ENCODE measurements at places on chromosomes 3 and 15. TPM values are rescaled to one million over a fixed set of nuclear protein-coding genes. Genes with fewer than 3 reads are reported as not detected.

The IFRD2 gene
- 37.0 TPM for polyA plus RNA-seq

The FAM107A gene
- polyA plus RNA-seq, result 4.2 TPM

The BOC gene
- 26.6 TPM for polyA plus RNA-seq

The SPATA16 gene
- not detected for polyA plus RNA-seq

The CYFIP1 gene
- polyA plus RNA-seq, result 94.5 TPM

The CEP97 gene
- 23.7 TPM for polyA plus RNA-seq

DNA sequence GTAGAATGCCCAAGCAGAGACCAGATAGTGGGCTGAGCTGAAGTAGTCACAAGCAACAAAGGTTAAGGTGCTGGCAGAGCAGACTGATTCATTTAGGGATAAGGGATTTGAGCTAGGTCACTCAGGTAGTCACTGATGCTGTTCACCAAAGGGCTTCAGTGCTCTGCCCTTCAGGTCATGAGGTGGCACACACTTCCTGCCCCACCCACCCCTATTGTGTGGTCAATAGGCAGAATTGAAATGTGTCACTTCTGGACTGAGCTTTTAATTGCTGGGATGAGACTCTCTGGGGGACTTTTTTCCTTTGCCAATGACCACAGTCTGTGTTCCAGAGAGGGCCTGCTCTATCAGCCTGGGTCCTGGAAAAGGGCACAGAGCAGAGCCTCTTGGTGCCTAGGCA lies 2.9 kb upstream of the DIS3L start:
- no peak for DNase-seq

DNA sequence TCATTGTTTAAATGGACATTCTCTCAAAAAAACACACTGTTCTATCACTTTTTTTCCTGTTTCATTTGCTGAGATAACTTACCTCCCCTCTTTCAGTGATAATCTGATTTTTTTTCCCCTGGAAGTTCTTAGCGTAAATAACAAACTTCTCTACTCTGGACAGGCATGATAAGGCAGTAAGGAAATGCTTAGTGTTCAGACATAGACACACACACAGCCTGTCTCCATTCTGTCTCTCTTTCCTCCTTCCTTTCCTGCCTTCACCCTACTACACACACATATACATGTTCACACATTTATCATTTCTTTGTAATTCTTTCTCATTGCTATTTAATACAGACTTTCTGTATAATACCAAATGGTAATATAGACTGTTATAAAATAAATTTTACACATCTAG lies 470.8 kb upstream of the ROBO1 start:
- no peak for DNase-seq

DNA sequence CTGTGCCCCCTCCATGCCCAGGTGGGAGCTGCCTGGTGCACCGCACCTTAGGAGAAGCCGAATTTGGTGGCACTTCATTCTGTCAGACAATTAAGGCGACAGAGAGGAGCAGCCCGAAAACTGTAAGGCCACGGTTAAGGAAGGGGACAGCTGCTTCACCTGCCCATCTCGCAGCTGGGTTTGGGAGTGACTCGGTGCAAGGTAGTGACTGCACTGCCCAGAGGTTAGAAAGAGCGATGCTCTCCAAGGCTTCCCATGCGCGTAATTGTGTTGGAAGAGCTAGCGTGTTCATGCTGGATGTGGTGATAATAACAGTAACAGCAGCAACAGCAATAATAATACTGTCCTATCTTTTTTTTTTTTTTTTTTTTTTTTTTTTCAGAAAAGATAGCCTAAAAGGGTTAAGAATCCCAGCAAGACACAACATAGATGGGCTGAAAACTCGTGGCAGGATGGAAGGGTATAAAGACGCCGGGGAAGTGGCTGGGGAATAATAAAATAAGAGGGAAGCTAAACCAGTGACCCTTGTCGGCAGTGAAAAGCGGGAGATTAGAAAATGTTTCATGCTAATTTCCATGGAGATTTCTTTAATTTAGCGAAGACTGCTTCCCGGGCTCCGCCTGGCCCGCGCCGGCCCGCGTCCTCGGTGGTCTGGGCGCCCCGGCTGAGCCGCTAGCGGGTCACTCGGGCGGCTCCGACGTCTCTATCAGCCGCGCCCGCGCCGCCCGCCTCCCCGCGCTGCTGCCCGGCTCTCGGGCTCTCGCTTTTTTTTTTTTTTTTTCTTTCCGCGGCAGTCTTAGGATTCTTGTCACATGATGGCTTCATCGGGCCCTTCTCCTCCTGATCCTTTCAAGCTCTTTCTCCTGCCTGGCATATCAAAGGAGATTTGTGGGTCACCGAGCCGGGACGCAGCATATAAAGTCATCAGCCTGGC lies 617.1 kb downstream of the NR2F2 start:
- DNase-seq, result peak; percentile 62

DNA sequence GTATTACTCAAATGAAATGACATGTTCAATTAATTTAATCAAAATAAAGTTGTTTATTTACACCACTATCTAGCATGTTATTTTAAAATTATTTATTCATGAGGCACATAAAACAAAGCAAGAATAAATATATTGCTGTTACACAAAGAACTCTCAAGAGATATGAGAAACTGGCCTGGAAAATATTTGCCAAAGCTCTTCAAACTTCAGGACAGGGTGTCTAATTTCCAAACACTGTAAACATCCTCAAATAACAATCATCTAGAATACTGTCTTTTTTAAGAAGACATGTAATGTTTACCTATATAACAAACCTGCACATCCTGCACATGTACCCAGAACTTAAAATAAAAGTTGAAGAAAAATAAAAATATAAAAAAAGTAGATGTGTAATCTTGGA lies 876.6 kb downstream of the TUSC7 start:
- no peak for DNase-seq

GRCh38 chr3:45280232-45280631 lies 54.1 kb upstream of the TMEM158 start:
- no peak for DNase-seq

DNA sequence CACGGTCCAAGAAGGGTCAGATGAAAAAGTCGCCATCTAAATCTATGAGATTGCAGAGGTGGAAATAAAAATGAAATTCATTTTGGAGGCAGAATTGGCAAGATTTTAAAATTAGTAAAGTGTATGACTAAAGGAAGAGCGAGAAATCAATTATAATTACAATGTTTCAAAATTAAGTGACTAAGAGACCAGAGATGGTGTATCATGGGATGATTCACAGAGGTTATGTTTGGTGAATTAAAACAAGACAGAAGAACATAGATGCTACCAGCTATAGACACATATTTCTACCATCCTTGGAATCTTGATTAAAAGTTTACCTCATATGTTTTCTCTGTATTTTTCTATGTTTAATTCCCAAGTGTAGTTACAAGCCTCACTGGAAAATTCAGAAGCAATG lies 308.9 kb upstream of the DNAJC19 start:
- DNase-seq, result no peak

DNA sequence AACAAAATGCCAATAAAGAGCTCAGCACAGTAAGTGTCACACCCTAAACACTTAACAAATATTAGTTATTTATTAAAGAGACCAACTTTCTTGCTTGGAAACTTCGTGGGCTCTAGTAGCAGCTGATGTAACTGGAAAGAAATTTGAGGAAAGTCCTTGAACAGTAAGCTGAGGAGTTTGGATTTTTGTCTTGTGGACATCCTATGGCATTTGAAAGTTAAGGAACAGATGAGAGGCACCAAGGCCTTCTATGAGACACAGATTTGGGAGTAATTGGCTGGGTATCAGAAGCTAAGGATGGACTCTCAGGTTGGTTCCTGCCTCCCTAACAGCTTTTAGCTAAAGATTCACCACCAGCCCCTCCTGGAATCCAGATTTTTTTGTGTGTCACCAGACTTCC lies 59.7 kb upstream of the FILIP1L start:
- DNase-seq, result no peak

DNA sequence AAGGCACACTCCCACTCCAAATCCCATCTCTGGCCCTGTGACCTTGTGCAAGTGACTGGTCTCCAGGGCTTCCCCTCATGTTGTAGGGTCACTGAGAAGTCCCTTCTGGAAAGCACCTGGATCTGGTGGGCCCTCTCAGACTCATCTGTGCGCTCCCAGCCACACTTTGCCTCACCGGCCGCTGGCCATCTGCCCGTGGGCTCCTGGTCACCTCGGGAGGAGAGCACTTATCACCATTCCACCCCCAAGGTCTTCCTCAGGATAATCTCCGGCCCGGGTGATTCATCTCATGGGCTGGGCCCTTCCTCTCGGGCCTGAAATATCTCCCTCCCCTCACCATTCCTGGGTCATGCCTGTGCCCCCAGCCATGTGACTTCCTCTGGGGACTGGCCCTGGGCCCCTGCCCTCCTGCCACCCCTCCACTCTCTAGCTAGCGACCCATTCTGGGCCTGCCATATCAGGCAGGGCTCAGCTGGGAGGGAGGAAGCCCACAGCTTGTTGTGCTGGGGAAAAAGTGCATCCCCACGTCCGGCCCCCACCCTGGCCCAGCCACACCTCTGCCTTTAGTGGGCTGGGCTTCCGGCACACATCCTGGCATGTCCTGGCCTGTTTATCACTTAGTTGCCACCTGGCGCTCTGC lies 10.6 kb upstream of the WNT7A start:
- DNase-seq, result no peak

DNA sequence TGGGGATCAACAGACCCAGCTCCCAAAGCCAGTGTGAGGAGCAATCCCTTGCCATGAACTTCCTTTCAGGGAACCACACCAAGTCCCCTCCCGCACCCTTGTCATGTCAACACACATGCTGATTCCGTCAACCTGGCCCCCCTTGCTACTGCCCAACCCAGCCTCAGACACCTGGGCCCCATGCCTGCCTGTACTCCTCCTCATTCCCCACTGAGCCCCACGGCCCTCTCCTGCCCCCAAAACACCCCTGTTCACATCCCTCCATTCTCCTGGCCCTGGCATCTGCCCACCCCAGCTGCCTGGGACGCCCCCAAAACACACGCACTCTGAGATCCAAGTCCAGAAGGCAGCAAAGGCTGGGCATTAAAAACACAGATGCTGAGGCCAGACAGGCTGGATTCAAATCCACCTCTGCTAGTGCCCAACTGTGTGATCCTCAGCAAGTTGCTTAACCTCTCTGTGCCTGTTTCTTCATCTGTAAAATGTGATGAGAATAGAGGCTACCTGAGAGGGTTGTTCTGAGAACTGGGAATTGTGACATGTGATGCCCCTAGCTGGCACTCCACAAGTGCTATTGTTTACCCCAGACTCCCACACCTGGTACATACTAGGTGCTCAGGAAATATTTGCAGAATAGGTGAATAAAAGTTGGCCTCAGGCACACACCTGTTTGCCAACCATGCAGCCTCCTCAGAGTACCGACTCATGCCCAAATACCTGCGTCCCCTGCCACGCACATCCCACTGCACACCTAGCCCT lies 2.3 kb downstream of the PLXND1 start:
- DNase-seq, result no peak

DNA sequence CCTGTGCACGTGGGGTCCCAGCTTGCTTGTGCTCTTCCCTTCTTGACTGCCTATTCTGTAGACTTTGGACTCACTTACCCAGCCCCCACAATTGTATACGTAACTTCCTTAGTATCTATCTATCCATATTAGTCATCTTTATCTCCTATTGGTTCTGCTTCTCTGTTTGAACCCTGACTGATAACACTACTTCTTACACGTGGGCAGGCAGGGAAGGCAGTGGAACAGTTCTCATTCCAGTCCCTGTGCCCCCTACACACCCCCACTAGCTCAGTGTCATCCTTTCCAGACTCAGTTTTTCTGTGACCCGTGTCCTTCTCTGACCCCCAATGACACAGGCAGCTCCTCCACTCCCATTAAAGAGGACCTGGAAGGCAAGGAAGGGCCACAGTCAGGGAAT lies 74.2 kb upstream of the FBN1 start:
- no peak for DNase-seq

DNA sequence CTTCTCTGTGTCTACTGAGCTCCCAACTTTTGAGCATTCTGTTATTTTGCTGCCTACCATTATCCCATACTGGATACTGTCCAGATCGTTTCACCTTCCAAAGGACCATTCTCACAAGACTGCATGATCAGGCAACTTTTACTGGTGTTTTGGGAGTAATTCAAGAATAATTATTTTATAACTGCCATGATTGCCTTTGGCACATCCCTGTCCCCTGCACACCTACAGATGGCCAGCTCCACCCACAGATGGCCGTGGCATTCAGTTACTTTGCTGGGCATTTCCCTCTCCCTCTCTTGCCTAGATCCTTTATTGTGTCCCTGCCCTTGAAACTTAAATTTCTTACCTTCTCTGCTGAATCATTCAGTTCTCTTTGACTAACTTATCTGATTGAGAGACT lies 263.9 kb downstream of the DIPK2A start:
- DNase-seq, result no peak

GRCh38 chr15:22880068-22880980 lies 41.9 kb downstream of the NIPA2 start:
- DNase-seq, result no peak

- DNase-seq, result no peak
Measured at GRCh38 chr15:58362262-58362922, 69.4 kb upstream of the LIPC start.

GRCh38 chr3:117128872-117129271 lies 419.3 kb downstream of the TUSC7 start:
- DNase-seq, result peak; percentile 55

DNA sequence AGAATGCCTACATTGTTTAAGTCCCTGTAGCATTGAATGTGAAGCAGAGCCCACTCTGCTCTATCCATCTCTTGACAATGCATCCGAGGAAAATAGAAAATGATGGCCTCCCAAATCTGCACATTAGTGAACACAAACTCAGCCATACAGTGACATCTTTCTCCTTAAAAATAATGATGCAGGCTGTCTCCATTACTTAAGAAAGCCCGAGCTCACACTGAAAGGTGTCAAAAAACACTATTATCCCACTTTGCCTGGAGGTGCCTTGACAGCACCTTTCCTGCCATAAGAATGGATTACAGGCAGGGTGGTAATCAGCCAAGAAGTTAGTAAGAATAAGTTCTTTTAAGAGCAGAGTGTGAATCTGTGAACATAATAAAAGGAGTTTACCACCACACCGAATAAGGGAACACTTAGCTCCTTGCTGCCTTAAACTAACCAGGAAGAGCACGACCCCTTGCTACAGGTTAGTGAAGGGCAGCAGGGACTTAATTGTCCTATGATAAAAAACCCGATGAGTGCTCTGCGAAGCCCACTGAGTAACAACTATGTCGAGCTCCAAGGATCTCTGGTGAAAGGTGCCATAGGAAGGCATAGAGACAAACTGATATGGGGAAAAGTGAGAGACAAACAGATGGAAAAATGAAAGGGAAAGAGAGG lies 123.2 kb upstream of the TUSC7 start:
- no peak for DNase-seq

- no peak for DNase-seq
Measured at GRCh38 chr3:42764561-42765295, 8.3 kb downstream of the CCDC13 start.

GRCh38 chr15:35580606-35581005 lies 34.6 kb upstream of the DPH6 start:
- DNase-seq, result no peak

- no peak for DNase-seq
Measured at GRCh38 chr3:121730940-121731687, 18.4 kb downstream of the GOLGB1 start.

GRCh38 chr3:188489639-188490405 lies 335.9 kb downstream of the LPP start:
- DNase-seq, result no peak

- no peak for DNase-seq
Measured at GRCh38 chr3:32821686-32822296, 4.0 kb downstream of the TRIM71 start.

GRCh38 chr3:30294241-30294667 lies 312.1 kb upstream of the TGFBR2 start:
- DNase-seq, result no peak

GRCh38 chr3:108222853-108223565 lies 785 bp upstream of the IFT57 start:
- DNase-seq, result no peak

All from left kidney (tissue), 8 donors.